ENCODE measurements at places on chromosomes 4 and X.

DNA sequence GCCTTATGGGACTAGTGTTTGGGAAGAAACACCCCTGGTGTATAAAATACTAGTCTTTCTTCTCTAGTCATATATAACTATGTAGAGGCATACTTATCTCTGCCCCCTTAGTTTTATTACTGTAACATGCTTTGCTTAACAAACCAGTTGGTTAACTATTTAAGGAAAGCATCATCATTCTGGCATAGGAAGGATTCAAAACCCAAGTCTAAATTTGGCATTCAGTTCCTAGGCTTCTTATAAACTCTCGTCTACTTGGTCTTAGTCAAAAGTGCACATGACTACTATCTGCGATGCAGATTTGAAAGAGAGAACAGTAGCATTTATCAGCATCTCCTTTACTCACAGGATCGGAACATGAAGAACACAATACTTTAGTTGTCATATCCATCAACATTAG, 111.3 kb downstream of the MFAP3L start:
- no peak for DNase-seq

GRCh38 chr4:2296631-2297601, 35.0 kb upstream of the MXD4 start:
- no peak for DNase-seq

DNA sequence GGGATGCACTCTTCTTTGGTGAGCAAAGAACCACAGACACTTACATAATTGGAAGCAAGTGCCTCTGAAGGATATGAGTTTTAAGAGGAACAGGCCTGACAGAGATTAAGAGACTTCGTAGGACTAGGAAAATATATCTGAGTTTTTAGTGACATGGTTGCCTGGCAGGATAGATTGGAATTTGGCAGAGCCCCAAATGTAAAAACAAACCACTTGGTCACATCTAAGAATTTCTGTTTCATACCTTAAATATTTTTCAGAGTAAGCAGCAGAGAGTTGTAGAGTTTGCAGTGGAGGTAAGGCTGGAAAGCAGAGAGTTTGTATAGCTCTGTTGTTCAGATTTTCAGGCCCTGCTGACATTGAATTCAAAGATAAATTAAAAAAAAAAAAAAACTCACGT, 150.1 kb upstream of the MAGEB2 start:
- DNase-seq, result no peak

DNA sequence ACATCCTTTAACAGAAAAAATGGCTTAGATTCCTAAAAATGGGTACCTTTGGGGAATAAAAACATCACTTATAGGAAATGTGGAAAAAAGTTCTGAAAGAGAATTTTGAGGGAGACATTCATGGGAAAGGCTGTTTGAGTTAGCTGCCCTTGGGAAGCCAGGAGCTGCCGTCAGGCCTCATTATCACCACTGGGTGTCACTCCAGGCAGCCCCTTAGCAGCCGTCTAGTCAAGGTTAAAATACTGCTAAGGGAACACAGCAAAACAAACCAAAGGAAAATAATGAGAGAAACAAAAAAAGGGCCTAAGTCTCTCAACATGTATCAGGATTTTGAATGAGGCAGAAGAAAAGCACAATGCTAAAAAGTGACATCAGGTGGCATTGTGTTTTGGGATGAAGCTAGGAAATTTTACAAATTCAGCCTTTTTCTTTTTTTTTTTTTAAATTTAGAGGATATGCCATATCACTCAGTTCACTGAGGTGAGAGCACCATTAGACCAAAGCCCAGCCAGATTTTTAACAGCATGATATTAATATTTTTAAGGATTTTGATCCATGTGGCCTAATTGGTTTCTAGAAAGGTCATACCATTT, 235.3 kb downstream of the GPAT3 start:
- no peak for DNase-seq

GRCh38 chr4:144289667-144290428, 149.3 kb upstream of the GYPA start:
- DNase-seq, result no peak

GRCh38 chr4:174516345-174516744, 5.9 kb downstream of the HPGD start:
- no peak for DNase-seq

- DNase-seq, result no peak
These were observed 14.3 kb downstream of the H2BW1 start for GRCh38 chrX:103999234-103999633.

- DNase-seq, result no peak
These were observed 265.0 kb upstream of the FAT4 start for GRCh38 chr4:125049711-125050110.

- DNase-seq, result peak; percentile 41
These were observed 174.5 kb downstream of the NSUN7 start for GRCh38 chr4:40924096-40924792.

GRCh38 chr4:86775061-86775460, 74.1 kb downstream of the SLC10A6 start:
- DNase-seq, result no peak

DNA sequence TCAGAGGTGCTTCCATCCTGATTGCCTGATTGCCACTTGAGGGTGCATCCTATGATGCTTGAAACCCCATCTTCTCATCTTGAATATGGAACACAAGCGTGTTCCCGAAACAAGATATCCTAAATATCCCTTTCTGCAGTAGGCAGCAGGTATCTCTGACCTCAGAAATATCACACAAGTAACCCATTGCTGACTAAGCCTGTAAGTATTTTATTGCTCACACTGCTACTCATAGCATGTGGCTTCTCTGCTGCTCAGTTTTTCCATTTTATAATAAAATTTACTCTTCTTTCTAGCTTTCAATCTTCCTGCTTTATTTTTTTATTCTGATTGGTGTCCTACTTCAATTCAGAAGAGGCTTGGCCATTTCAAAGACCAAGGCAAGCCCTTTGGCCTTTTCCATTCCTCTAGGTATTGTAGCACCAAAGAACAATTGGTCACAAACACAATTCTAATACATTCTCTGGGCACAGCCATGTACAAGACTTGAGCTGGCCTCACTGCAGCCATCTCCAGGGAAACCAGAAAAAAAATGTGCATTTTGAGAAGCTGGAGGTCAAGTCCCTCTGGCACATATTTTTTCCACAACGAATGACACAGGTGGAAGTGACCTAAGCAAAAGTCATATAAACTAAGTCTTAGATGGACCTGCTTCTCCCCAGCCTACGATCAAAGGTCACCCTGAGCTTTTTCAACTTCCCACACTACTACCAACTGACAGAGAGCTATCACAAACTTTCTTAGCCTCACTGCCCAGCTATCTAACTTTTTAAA, 107.0 kb downstream of the OR13H1 start:
- DNase-seq, result no peak

- no peak for DNase-seq
These were observed 317.3 kb downstream of the FBXW7 start for GRCh38 chr4:152218576-152218975.

DNA sequence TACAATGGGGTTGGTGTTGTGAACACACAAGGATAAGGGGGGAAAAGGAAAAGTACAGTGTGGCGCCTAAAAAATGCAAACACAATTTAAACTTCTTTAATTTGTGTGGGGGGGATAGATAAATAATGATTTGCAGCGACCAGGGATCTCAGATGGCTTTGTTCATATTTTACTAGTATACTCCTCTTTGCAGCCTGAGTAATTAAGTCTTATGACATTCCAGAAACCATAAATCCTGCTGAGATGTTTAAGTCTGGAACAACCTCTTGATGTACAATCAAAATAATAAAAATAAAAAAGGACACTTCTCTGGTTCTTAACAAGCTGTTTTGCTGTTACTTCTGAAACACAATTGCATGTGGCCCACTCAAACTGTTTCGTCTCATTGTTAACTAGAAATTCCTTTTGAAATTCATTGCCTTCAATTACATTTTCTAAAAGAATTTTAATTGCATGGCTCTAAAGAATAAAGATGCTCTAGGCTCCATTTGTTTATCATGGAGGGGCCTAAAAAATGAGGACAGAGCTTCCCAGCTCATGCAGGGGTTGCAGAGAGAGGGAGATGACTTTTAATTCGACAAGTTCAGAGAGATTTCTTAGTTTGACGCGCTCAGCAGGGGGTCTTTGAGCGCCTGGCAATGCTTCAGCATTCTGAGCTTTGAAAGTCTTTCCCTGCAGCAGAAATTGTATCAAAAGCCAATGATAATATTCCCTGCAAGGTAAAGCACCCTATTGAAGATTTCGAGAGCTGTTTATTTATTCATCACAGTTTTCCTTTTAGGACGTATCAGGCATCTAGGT, 892.4 kb upstream of the TENM3 start:
- no peak for DNase-seq

GRCh38 chr4:75685546-75686189, 12.5 kb upstream of the G3BP2 start:
- DNase-seq, result no peak

DNA sequence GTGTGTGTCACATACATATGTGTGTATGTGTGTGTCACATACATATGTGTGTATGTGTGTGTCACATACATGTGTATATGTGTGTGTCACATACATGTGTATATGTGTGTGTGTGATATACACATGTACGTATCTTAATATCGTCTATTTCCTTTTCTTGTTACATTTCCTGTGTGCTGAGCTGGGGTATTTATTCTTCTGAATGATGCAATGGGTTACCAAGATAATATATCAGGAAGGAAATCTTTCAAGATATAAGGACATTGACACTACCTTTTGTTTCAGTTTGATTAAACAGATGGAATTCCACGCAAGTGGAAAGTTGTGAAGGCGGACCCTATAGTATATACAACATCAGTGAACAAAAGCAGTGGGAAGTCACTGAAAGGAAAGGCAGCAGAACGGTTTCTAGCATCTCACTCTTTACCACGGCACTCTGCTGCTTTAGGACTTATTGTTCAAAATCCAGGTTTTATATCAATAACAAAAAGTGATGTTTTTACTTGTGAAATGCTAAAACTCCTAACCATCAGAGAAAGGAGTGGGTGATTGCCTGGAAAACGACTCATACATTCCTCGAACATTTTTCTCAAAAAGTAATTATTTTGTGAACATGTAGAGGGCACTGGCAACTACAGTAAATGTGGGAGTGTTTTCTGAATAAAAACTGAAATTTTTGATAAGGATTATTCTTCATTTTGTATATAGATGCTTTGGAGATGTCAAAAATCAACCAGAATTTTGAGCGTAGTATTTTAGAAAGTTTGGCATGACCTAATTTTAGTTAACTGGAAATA, 43.1 kb upstream of the IL21 start:
- DNase-seq, result no peak

GRCh38 chr4:154516318-154517029, 24.9 kb upstream of the DCHS2 start:
- DNase-seq, result no peak

GRCh38 chr4:41832961-41833360, 84.4 kb upstream of the PHOX2B start:
- DNase-seq, result no peak

GRCh38 chr4:26288355-26288909, 32.4 kb upstream of the RBPJ start:
- no peak for DNase-seq

DNA sequence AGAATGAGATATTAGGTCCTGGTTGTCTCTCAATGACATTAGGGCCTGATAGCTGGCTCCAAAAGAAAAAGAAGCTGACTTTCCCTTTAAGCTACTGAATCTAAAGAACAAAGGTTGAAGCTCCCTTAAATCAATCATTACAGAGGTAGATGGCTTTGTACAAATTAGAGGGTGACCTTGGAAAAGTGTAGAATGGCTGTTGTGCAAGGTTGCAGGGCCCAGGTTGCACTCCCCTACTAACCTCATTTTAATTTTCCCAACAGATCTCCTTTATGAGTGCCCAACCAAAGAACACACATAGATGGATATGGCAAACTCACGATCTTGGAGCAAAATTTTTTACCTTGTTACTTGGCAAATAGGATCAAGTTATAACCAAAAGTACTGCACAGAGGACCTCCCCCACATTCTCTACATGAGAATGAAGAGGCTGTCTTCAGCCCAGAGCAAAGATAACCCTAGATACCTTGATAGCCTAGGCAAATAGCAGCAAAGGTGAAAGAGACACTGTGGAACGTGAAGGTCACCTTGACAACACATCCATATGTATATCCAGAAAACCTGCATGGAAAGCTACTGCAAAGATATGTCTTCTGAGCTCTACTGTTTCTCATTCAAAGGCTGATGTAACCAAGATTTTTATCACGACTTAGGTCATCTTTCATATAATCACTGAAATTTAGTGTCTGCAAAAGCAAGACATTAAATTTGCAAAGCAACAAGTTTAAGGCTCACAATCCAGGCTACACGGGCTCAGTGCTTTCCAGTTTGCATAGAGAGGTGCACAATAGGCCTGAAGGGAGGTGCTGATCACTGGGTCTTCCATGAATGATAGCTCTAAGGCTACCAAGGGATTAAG, 23.0 kb downstream of the KLB start:
- DNase-seq, result no peak

All from NCI-H2081 treated with DMSO at 0.1 percent for 48 hours (cell line).